ENCODE measurements at places on chromosomes 5 and 9. TPM values are rescaled to one million over a fixed set of nuclear protein-coding genes. Genes with fewer than 3 reads are reported as not detected.

Gene ZNF658
- total RNA-seq = 3.8 TPM

DNA sequence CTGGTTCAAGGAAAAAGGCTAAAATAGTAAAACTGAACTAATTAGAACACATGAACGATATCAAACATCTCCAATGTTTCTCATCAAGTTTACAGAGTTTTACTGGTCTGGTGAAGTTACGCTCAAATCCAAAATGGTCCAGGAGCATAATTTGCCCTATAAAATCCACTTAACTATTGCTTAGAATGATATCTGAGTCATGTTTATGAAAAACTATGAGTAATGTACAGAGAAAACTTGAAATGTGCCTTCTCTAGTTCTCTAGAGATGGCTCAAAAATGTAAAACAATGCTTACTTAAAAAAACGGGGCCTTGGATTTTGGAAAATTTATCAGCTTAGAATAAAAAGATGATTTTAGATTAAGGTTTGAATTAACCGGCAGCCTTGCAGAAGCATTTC is 108.1 kb downstream of the FBXW11 start:
- DNase-seq = no peak

GRCh38 chr5:71623221-71623794 is 36.2 kb downstream of the MCCC2 start:
- DNase-seq = no peak

- DNase-seq = no peak
Measured at GRCh38 chr5:157541447-157542118, 34.0 kb downstream of the ADAM19 start.

GRCh38 chr9:114521846-114522245 is 16.6 kb upstream of the WHRN start:
- no peak for DNase-seq

GRCh38 chr5:133694181-133694831 is 82.0 kb upstream of the FSTL4 start:
- DNase-seq = no peak

Gene FBP2
- not detected for total RNA-seq

DNA sequence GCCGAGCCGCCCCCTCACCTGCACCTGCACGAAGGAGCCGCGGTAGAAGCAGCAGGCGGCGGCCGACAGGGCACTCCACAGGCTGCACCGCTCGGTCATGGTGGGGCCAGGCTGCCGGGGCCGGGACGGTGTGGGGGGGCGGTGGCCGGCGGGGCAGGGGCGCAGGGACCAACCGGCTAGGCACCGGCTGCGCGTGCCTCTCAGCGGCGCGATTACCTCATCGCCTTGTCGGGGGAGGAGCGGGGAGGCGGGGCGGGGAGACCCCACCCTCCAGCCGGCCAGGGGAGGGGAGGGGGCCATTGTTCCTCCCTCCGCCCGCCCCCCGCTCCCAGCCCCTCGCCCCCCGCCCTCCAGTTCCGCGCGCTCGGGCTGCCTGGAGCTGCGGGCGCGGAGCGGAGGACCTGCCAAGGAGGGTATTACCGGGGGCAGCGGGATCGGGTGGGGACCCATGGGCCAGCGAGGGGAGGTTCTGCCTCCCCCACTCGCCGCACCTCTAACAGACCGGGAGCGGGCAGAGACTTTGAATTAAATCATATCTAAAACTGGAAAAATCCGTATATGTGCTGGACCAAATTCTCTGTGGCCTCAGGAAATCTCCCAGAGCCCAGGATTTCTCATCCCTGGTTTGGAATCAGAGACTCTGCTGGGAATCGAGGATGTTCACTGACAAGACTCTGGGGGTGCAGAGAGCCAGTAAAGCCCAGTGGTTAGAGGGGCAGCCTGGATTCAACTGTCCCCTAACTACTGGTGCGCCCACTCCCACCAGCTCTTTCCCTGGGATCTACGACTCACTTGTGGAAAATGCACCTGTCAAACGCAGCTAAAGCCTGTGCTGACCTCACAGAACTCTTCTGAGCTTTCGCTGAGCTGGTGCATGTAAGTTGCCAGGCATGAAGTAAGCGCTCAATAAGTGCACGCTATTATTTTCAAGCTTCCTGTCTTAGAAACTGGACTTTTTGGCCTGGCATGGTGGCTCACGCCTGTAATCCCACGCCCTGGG is 20.3 kb upstream of the TOR2A start:
- DNase-seq = no peak

- DNase-seq = no peak
Measured at GRCh38 chr5:57906671-57907070, 424.1 kb upstream of the ACTBL2 start.

GRCh38 chr5:88675708-88676636 is 207.0 kb downstream of the MEF2C start:
- DNase-seq = no peak

Gene AK3
- 29.8 TPM for total RNA-seq

DNA sequence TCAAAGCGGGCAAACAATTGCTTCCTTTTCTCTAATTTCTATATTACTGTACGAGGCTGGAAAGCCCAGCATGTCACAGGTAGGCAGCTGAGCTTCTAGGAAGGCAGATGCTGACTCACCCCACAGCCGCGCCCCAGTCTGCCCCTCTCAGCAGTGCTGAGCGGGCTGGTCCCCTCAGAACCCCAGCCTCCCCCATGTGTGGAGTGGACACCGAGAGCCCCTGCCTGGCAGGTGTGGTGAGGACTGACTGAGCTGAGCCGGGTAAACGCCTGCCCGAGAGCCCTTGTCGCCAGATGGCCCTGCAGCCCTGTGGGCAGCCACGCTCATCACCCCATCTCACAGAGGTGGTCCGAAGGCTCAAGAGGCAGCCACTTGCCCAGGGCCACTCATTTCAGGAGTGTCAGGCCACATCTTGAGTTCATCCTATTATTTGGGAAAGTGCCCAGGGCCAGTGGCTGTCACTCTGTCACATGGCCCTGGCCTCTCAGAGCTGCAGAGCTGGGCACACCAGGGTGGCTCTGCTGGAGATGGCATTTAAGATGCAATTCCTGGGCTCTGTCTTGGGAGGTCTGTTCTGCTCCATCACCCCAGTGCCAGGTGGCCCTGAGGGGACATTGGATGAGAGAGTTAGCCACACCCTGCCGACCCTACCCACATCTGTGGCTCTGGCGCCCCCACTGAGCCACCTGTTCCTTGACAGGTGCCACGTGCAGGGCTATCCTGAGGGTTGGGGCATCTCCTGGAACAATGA is 12.4 kb downstream of the CARD19 start:
- DNase-seq = no peak

GRCh38 chr9:69535286-69535832 is 136.8 kb downstream of the APBA1 start:
- DNase-seq = no peak

DNA sequence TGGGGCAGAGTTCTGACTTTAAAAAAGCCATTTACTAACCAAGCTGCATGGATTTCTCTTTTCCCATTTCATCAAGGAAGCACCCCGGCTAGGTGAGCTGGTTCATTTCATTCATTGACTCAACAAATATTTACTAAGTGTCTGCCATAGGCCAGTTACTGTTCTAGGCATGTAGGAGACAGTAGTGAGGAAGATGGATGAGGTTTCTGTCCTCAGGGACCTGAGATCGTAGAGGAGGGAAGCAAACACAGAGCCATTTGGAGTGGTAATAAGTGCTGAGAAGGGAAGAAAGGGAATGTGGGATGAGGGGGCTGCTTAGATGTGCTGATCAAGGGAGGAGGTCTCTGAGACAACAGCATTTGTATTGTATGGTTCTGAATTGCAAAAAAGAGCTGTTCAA is 120.4 kb downstream of the C9orf152 start:
- DNase-seq = no peak

Gene OSMR
- not detected for total RNA-seq

DNA sequence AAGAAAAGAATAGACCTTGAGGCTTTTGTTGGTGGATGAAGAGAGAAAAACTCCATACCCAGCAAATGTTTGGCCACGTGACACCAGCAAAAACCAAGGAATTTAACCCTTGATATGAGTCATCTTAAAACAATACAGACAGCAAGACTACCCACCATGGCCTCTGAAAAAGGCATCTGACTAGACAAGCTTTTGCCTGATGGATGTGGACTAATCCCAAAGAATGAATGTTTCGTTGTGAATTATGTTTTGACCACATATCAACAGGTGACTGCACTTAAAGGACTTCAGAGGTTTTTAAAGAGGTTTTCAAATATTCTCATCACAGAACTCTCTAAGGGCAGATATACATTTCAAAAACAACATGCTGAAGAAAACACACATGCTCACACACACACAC is 33.0 kb upstream of the SLC1A3 start:
- DNase-seq = no peak

Gene RGS7BP
- total RNA-seq = not detected

Data from CD8-positive, alpha-beta memory T cell (primary cell).